Epithelial cell of esophagus (primary cell): ENCODE measurements at places on chromosomes 2 and 18.

GRCh38 chr2:215507836-215508235 is 72.0 kb upstream of the FN1 start:
- no peak for DNase-seq

GRCh38 chr2:132980304-132980703 is 310.3 kb upstream of the LYPD1 start:
- DNase-seq: peak; percentile 23

GRCh38 chr18:433960-434359 is 66.5 kb downstream of the COLEC12 start:
- DNase-seq: no peak

- DNase-seq: no peak
These were observed 167.1 kb upstream of the MYCN start for GRCh38 chr2:15773204-15773603.

DNA sequence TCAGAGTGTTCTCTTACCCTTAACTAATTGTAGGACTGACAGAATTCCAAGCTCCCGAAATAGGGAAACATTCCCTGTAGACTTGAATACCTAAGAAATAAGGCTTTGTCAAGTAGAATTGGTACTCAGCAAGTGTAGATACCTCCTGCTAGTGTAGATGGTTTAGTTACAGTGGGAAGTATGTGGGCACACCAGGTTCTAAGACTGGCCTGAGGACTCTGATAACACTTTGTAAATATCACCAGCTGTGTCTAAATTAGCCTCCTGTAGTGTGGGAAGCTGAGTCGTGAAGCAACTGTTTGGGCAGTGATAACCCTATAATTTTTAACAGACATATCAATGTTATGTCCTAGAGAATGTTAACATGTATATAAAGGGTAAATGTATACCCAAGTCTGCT is 304.5 kb downstream of the SLC8A1 start:
- DNase-seq: no peak

DNA sequence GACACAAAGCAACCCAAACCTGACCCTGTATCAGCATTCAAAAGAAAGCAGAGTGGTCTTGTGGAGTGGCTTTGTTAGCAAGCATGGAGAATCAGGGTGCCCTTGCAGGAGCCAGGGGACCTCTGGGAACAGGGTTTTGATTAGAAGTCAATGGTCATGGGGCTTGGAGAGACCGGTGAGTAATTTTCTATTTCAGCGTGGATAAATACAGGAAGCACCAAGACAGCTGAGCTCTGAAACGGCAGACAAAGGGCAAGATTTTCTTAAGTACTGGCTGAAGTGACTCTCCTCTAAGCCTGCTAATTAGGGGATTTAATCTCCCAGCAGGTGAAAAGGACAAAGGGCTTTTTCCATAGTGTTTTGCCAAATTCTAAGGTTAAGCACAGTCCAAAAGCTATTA is 78.0 kb upstream of the GAREM1 start:
- DNase-seq: no peak

GRCh38 chr2:62774555-62775366 is 69.2 kb downstream of the EHBP1 start:
- peak; percentile 60 for DNase-seq

DNA sequence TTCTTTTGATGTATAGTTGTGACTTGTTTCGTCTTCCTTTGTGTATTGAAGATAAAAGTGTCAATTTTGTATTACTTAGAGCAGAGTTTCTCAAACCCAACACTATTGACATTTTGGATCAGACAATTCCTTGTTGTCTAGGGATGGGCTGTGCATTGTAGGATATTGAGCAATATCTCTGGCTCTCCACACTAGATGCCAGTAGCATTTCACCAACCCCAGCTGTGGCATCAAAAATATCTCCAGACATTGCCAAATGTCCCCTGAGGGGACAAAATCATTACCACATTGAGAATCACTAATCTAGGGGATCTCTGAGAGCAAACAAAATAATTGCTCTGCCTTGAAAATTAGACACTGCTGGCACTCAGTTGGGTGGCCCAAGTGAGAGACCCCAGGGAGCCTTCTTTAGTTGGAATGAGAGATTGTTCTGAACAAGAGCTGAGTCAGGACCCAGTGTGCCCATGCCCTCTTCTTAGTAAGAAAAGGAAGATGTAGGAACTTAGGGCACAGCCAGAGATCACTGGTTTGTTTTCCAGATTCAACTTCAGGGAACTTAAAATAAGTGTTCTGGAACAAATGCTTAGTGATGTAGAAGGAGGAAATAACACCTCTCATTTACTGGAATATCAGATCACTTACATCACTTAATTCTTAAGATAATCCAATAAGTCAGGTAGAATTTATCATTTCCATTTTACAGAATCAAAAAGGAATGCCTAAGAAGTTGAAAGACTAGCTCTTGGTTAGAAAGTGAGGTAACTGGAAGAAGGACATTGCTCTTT is 466.6 kb upstream of the TNP1 start:
- DNase-seq: peak; percentile 31

DNA sequence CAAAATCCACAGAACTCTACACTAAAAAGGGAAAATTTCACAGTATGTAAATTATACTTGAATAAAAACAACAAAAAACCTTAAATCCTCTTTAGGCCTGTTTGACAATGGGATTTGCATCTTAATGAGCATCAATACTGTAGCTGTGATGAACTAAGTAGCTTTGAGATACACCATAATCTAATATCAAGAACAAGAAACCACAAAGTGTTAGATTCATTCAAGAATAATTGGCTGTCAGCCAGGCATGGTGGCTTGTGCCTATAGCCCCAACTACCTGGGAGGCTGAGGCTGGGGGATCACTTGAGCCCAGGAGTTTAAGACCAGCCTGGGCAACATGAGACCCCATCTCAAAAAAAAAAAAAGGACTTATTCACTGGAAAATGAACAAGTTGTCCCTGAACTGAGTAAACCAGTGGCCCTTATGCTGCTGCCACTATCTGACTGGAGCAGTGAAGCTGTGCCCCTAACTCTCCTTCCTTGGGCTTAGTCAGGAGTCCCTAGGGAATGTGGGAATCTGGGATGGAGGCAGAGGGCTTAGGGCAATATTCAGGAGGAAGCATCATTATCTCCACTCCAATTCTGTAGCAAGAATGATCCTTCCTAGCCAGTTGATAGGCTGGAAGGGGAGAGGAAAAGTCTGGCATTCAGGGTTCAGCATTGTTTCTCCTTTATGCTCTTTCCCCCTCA is 88.5 kb downstream of the PRKCE start:
- no peak for DNase-seq

DNA sequence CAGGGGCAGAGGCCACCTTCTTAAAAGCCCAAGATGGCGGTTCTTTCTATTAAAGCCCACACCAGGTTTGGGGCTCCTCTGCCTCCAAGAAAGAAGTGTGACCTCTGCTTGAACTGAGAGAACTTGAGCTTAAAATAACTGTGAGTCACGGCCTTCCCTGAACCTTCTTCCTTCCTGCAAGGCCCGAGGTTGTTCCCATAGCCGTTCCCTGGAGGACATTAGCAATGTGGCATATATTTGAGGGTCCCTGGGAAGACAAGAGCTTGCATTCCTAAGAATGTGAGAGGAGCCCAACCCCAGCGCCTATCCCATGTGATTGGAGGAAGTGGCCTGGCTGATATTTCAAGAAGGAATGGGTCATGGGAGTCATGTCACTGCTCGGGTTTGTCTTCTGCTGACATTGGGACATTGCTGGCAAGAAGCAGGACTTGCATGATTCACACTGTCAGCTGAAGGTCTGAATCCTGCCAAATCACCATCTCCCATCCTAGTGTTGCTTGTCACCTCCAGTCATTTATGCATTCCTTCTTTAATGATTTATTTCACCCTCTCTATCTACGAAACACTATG is 168.1 kb downstream of the TRIB2 start:
- peak; percentile 47 for DNase-seq

GRCh38 chr2:219460424-219460926 is 25.8 kb downstream of the SPEG start:
- DNase-seq: no peak

GRCh38 chr2:170991398-170992182 is 62.5 kb downstream of the GORASP2 start:
- DNase-seq: no peak

DNA sequence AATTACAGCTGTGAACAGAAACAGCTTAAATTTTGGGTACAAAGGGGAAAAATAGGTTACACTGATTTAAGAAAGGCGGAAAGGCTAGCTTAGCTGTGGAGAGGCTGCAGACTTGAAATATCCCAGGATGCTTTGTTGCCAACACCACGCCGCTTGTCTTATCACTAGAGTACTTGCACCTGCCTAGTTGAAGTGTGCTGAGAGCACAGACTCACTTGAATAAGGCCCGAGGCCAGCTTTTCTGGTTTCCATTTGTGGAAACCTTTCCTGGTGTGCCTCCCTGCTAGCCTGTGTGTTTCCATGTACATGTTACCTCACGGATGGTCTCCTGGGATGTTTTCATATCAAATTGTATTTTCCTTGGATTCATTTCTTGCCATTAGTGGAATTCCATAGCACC is 3.2 kb downstream of the CABLES1 start:
- no peak for DNase-seq

DNA sequence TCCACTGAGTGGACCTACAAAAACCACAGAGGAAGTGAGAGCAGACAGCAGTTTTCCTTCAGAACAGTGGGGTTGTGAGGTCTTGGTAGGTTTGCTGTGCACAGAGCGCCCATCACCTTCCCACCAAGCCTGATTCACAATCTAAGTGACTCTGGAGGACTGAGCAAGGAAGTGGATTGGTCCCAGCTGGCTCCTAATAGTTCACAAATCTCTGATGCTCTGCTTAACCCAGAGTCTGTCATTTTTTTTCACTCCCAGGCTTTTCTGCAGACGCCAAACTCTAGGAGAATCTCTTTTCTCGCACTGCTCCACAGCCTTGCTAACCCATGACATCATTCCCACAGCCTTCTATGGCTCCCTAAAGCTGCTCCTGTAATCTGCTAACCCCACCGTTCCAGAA is 280.4 kb downstream of the C1D start:
- DNase-seq: no peak
